NCI-H2029 (cell line): ENCODE measurements at places on chromosomes 2 and 18.

DNA sequence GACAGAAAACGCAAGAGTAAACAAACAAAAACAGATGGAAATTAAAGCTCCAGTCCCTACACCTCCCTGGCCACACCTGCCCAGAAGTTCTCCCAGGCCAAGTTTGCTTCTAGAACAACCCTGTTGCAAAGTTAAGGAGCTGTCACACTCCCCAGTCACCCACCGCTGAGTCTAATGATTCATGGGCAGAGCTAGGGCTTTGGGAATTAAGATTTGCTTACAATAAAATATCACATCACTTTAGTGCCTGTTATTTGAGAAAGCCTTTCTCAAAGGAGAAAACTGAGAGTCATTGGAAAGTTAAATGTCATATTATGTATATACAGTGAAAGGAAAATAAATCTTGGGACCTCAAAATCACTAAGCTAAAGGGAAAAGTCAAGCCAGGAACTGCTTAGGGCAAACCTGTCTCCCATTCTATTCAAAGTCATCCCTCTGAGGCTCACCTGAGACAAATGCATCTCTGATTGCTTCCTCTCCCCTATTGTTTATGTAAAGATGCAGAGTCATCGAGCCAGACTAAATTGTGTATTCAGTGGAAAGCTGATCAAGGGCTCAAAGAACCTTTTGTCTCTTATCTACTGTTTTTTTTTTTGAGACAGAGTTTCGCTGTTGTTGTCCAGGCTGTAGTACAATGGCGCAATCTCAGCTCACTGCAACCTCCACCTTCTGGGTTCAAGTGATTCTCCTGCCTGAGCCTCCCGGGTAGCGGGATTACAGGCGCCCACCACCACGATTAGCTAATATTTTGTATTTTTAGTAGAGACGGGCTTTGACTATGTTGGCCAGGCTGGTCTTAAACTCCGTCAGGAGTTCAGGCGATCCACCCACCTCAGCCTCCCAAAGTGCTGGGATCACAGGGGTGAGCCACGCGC lies 2.8 kb downstream of the CRYGB start:
- DNase-seq, result peak; percentile 37

DNA sequence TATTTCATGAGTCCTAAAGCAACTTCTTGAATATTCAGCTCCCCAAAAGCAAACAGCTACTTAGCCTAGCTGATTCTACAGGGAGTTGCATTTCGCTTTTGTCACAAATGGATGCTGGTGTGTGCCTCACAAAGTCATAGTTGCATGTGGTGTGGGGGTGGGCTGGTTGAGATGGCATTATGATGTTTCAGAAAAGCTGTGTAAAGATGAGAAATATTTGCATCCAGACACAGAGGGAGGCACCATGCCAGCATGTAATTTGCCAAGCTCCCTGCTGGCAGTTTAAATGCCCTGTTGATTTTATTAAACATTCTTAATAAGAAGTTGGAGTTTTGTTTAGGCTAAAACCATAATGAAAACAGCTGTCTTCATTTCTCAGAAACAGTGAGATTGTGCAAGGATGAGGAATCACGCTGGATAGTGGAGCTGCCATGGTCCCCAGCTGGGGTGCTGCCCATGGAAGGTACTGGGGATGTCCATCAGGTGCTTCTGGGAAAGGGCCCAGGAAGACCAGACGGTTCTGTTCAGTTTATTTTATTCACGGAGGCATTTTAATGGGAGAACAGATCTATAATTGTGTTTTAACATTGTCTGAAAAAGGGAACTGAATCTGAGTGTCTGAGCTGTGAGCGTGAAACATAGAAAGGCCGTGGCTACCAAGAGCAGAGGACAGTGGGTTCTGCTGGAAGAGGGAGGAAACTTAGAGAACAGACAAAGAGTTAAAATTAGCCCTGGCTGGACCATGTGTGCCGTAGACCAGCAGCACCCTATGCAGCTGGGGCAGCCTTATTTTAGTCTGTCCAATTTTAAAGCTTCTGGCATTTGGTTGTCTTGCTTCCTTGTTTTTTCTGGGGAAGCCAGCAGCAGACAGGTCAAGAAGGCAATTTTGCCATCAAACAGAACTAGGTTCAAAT lies 177.1 kb downstream of the FAM210A start:
- no peak for DNase-seq

DNA sequence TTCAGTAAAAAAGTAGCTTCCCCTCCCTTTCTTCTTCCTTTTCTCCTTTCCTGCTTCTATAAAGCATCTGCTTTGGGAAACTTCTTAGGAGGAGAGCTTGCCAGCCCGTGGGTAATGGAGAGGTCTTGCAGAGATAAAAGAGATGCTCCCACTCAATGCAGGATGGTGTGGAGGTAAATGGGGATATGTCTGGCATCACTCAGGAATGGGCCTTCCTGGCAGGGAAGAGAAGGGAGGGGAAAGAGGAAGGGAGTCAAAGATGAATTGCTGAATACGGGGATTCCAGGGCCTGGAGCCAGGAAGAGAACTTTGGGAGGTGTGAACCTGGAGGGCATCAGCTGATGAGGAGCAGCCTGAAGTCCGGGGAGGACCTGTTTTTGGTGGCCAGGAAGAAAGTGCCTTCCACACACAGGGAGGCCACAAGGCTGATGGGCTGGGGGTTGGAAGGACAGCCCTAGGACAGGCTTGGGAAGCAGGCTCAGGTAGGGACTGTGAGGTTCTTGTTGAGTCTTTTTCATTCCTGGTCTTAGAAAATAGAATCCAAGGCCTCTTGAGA lies 25.2 kb downstream of the IL1B start:
- DNase-seq, result no peak

DNA sequence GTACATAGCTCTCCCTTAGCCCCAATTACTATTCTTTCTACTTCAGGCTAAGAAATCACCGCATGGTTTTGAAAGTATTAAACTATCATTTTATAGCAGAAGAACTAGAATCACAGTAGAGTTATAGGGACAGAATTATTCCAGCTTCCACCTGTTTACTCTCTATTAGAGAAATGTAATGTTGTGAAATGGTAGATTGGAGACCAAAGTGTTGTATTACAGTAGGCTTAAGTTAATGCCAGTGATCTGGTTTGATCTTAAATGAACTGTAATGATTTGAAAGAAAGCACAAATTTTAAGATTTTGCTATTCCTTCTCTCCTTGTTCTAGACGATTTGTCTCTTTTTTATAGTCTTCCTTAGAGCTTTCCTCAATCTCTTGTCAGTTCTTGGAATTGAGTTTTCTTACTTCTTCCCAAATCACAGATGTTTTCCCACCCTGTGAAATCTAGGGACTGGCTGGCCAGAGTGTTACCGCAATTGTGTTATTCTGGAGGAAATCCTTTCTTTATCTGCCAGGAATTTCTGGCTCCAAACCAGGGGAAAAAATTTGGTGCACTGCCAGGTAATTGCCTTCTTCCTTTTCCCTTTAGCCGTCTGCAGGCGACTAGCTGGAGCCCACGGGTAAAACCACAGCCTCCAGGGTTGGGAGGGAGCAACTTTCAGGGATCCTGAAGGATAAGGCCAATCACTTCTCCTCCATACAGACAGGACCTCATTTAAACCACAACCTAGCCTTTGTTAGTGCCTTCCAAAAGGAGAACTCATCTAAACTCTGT lies 51.7 kb downstream of the NOP58 start:
- peak; percentile 58 for DNase-seq

GRCh38 chr2:201795607-201796477 lies 10.5 kb upstream of the CDK15 start:
- DNase-seq, result no peak

DNA sequence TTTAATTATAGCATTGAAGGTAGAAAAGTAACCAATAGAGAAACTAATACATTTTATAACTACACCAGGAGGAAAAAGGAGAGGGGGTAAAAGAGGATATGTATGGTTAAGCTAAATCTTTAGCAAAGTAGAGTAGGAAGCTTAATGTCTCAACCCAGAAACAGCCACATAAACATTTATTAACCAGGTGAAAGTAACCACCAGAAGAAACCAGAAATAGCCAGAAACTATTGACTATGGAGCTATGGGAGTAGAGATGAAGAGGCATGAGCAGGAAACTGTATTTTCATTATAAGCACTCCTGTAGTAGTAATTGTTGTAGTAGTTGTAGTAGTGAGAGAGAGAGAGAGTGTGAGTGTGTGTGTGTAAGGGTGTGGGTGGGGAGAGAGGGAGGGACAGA lies 617.5 kb upstream of the CHAC2 start:
- DNase-seq, result no peak

GRCh38 chr18:28432339-28432738 lies 255.4 kb upstream of the CDH2 start:
- no peak for DNase-seq

GRCh38 chr18:75365837-75366236 lies 61.7 kb downstream of the SMIM21 start:
- no peak for DNase-seq

GRCh38 chr2:239025951-239026461 lies 178.1 kb downstream of the TWIST2 start:
- DNase-seq, result no peak

GRCh38 chr18:36539674-36540231 lies 242.2 kb downstream of the FHOD3 start:
- DNase-seq, result no peak

- no peak for DNase-seq
Observed at GRCh38 chr18:50287028-50287440, 458 bp downstream of the CXXC1 start.

GRCh38 chr2:206112846-206113547 lies 27.0 kb upstream of the INO80D start:
- DNase-seq, result no peak

GRCh38 chr2:122486705-122487415 lies 731.4 kb downstream of the TSN start:
- no peak for DNase-seq

DNA sequence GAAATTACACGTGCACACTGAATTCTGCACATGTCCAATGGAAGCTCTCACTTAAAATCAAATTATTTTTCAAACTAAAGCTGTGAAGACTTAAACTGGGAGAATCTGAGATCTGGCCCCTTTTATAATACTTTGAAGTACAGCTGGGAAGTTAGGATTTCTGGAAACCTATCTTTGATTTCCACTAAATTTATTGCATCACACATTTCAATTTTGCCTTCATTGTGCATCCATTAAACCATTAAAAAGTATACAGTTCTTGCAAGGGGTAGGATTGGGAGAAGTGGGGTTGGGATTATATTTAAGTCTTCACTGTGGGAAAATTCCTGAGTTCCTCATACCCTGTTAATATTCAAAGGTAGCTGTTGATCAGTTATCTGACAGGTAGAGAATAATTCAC lies 1229.6 kb upstream of the ZEB2 start:
- DNase-seq, result no peak

DNA sequence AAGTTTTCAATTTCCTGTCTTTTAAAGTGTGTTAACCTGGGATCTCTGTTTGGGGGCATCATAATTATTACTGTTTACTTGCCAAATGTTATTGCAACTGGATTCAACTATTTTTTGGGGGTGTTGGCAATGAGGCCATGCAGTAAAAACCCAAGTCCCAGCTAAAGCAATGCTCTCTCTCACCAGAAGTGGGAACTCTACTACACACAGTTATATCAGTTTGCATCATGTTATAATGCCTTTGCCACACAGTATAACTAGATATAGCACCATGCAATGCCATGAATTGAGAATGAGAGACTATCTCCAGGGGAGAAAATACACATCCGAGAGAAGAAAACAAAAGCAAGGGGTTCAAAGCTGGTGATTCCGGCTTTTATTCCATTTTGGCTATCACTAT lies 79.0 kb downstream of the GCA start:
- DNase-seq, result no peak

GRCh38 chr2:45743531-45744396 lies 92.3 kb downstream of the PRKCE start:
- DNase-seq, result no peak

DNA sequence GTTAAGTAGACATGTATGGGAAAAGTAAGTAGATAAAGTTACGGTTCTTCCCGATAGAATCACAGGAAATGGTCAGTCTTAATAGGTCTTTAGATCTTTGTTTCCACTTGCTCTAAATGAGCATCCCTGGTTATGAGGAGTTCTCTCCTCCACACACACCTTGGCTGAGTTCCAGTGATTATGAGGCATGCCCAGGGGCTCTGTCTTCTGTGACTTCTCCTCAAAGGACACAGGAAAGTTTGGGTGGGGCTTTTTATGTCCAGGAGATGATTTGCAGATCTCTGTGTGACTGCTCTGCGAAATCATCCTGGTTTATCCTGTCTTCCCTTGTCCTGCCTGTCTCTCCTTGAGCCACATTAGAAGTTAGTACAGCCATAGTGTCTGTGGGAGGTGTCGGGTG lies 83.9 kb upstream of the EML6 start:
- DNase-seq, result no peak

- no peak for DNase-seq
Observed at GRCh38 chr2:127324635-127325034, 30.7 kb upstream of the ERCC3 start.

- no peak for DNase-seq
Observed at GRCh38 chr2:134307334-134307733, 53.5 kb downstream of the MGAT5 start.

DNA sequence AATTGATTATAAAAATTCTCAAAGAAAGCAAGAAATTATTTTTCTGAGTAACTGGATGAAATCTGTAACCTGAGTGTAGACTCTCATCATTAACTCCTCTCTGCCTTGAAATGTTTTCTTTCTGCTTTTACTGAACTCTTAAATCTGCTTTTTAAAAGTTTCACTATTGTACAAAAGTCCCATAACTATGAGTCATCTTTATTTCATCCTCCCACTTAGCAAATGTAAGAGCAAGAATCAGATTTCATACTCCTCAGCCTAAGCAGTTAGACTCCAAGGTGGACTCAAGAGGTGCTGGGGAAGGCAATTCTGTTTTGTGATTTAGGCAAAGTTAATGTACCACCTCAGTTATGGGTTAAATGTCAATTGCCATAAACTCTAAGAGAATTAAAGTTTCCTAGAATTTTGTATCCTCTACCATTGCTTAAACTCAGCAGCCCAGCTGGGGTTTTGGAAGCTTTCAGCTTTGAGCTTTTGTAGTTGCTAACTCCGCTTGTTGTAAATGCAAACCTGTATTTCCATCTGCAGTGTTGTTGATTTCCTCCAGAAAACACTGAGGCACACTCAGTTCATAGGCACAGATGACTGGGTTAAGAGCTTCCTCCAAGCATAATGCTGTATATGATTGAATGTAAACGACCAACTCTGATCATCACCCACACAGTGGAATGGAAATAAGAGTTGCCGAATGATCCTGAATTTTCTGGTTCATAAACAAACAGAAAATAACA lies 268.8 kb downstream of the ARHGAP15 start:
- no peak for DNase-seq

DNA sequence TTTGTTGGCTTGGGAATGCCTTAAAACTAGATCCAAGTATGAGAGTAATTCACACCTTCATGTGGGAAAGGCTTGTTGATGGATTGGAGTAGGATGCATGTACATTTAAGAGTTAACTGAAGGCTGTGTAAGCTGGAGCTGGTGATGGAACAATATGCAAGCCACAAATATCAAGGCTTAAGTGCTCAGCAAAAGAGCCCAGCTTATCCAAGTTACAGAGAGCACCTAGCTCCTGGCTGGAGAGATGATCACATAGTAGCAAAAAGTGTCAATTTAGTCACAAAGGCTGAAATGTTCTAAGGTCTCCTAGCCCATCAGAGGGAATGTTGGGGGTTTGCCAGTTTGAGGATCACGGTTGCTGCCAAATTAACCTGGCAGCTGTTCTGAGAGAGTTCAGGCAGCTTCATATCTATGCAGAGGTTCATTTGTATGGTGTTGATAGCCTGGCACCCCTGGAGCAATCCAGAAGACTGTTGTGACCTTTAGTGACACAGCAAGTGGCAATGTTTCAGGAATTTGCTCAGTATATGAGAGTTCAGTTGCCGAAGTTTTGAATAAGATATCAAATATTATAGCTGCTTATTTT lies 228.2 kb downstream of the DOK6 start:
- no peak for DNase-seq
